ENCODE measurements at places on chromosomes 2 and 18.

DNA sequence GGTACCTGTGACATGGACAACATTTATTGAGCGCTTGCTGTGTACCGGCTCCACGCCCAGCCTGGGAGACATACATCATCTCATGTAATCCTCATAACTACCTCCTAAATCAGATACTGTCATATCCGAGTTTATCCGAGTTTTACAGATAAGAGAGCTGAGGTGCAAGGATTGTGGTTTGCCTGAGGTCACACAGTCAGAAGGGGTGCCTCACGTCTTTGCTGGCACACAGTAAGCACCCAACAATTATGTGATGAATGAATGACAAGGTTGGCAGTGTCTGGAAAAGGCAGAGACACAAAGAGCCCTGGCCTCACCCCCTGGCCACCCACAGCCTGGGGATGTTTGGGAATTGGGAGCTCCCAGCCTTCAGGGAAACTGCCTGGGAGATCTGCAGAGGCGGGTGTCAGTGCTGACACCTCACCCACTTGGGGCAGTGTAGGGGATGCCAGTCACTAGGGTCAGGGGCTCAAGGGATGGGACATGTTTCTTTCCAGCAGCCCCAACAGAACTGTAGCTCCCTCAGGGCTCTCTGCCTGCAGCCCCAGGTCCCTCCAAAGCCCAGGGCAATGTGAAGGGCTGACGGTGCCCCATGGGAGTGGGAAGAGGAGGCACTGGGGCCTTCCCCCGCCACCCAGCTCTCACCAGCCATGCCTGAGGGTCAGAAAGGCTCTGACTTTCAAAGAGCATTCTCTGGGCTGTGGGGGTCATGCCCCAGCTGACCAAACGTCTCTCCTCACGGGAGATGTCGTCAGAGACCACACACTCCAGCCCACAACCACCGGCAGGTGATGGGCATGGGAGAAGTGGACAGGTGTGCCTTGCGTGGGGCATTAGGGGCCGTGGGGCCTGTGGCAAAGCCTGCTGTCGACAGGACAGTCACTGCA lies 157.5 kb downstream of the ZFP36L2 start:
- DNase-seq, result no peak

GRCh38 chr2:224426656-224427055 lies 24.7 kb upstream of the FAM124B start:
- no peak for DNase-seq

GRCh38 chr2:166727095-166727494 lies 161.2 kb upstream of the XIRP2 start:
- no peak for DNase-seq

- DNase-seq, result no peak
Observed at GRCh38 chr2:145802133-145802532, 1282.2 kb upstream of the ZEB2 start.

DNA sequence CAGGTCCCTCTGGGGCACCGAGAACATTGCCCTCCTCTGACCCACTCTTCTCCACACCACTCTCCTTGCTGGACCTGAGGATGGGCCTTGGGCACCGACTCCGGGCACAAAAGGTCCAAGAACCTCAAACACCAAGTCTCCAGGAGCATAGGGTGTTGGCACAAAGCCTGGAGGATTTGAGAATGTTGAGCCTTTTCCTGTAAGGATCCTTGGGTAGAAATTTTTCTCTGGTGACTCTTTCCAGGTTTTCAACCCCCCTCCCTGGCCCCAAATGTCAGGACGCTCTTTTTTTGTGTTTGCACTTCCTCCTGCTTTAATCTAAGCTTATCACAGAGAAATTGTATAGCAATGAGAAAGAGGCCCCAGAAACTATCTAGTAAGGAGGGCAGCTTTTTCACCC lies 9.2 kb downstream of the SPR start:
- DNase-seq, result no peak

DNA sequence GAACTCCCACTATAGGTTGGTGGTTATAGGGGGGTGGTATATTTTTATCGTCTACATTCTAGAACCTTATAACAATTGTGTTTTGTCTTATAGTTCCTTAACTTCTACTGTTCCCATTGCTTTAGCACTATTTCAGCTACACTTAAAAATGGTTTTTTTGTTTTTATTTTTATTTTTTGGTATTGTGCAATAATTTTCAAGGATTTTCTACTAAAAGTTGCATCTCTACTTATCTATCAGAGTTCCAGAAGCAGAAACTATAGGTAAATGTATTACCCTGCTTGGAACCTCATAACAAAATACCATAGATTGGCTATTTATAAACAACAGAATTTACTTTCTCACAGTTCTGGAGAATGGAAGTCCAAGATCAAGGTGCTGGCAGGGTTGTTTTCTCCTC lies 981.6 kb upstream of the CNTNAP5 start:
- no peak for DNase-seq

DNA sequence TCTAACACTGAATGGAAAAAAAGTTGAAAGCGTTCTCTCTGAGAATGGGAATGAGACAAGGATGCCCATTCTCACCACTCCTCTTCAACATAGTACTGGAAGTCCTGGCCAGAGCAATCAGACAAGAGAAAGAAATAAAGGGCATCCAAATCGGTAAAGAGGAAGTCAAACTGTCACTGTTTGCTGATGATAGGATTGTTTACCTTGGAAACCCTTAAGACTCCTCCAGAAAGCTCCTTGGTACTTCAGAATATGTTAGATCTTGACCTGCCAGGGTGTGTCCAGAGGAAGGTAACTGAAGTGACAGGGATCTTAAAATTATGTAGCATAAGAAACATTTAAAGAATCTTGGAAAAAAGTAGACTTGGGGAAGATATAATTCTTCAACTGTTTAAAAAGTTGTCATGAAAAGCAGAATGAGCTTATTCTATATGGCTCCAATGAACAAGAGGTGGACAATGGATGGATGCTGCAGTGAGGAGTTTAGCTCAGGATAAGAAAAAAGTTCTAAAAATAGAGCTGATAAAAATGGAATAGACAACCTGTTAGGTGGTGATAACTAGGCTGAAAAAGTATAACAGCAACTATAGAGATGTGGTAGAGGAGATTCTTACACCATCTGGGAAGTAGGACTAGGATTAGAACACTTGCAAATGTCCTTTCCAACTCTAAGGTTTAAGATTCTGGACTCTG lies 16.8 kb upstream of the SULT1C4 start:
- no peak for DNase-seq

GRCh38 chr2:217897816-217898806 lies 104.7 kb downstream of the TNS1 start:
- no peak for DNase-seq

DNA sequence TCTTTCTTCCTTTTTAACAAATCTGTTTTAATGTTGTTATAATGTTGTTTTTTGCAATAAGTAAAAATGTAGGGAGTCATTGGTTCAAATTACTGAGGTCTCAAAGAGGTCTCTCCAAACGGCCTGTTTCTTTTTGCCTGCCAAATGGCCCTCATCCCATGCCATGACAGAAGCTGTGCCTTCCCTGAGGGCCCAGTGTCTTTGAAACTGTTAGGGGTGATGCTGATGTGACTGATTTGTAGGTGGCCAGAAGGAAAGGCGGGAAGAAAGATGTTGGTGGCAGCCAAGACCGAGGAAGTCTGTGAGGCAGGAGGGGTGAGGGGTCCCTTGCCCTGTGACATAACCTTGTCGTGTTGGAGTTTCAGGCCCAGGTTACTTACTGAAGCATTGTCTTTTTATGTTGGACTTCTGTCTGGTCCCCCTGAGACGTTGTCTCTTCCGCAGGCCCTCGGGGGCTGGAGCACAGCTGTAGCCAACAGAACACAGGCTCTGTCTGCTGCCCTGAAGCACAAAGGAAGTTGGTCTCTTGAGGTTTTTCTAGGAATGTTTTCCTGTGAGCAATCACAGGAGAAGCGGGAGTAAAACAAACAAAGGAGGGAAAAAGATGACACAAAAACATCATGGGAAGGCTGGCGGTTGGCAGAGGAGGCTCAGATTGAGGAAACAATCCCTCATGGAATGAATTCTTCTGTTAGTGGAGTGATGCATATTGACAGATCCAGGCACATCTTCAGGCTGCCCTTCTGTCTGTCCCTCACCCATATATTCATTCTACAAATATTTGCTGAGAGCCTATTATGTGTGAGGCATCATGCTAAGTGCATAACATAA lies 4.9 kb upstream of the ST3GAL5 start:
- no peak for DNase-seq

DNA sequence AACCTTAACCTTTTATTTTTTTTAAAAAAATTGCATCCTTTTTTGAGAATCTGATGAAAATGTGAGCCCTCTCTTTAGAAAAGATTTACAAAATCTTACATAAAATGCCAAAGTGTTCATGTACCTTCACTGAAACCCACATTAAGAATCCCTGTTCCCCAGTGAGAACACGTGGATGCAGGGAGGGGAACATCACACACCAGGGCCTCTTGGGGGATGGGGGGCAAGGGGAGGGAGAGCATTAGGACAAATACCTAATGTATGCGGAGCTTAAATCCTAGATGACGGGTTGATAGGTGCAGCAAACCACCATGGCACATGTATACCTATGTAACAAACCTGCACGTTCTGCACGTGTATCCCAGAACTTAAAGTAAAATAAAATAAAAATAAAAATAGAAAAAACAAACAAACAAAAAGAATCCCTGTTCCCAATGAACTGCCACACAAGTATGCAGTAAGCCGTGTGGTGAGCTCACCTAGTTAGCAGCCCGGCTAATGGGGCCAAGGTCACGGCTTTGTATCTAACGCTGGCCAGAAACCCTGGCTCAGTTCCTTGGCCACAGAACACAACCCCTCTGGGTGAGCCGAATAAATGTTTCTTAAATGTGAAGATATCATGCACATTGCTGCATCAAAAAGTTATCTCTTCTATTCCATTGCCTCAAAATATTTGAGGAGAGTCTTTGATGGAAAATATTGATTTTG lies 41.4 kb downstream of the CHST9 start:
- DNase-seq, result no peak

- no peak for DNase-seq
Observed at GRCh38 chr2:95043300-95044093, 18.0 kb downstream of the MAL start.

DNA sequence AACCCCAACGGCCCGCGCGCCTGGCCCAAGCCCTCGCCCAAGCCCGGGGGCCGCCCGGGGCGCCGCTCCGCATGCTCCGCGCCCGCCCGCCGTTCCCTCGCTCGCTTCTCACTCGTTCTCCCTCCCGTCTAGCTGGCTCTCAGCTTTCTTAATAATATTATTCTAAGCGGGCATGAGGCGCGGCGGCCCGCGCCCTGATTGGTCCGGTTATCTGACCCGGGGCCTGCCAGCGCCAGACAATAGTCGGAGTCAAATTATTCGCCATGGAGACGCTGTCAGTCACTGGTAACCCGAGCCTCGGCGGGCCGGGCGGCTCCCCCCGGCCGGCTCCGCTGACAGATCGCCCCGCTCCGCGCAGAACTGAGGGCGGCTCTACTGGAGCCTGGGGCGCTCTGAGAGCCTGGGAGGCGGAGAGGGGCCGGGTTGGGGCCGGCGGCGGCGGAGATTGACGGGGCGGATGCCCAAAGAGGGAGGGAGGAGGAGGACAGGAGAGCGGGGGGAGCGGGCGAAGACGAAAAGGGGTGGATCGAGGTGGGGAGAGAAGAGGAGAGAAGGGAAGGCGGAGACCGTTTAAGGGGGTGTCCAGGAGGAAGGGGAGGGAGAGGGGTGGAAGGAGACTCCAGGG lies at the start of gene SIX2:
Gene SIX2 (minus strand): TSS at position 150 of the 625 bp plus-strand sequence. CDS start 342 bp downstream, outside the sequence.
- no peak for DNase-seq

DNA sequence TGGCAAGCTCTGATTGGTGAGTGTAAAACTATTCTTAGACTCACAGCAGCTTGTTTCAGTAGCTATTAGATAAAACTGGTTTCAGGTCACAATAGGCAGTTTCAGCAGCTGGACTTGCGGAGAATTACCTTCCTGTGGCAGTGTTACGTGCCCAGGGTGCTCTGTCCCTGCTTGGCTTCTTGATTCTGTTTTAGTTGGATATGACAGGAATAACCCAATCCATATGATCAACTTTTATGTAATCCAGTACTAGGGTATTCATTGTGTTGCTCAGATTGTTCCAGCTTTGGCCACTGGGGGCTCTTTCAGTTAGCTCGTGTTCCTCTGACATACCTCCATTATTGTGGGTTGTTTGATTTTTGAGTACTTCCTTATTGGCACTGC lies 43.1 kb downstream of the INPP4A start:
- no peak for DNase-seq

DNA sequence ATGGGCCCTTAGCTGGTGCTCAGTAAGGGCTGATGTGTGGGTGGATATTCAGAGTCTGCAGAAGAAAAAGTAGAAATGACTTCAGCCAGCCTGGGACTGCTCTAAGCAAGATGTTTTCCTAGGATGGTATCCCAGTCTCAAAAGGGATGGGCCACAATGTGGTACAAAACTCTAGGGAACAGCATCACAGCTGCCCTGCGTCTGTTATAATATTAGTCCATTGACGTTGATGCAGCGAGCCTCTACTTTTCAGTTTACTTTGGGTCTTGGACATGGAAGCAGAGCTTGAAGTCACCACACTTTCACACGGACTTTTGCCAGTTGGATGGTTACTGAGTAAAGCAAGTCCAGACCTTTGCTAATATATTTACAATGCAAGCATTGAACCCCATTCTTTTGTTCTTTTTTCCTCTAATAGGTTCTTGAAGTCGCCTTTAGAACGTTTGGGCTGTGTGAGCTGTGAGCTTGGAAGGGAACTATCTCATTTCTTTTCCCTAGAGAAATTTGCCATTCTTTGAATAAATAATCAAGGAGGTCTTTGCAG lies 105.7 kb downstream of the RDH14 start:
- no peak for DNase-seq

DNA sequence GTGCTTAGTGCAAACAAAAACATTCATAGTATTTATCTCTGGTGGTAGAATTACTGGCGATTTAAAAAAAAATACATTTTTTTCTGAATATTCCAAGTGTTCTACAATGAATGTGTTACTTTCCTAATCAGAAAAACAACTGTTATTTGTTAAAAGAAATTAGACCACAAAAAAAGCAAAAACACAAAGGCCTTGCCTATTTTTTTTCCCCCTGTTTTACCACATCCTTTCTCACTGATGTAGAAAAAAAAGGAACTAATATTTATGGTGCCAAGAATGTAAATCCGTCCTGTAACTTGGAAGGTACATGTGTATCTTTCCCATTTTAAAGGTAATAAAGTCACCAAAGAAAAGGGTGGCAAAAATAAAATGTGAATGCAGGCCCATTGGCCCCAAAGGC lies 28.4 kb upstream of the MGAT4A start:
- no peak for DNase-seq

GRCh38 chr2:30705056-30705455 lies 102.2 kb downstream of the CAPN13 start:
- DNase-seq, result no peak

- DNase-seq, result no peak
Observed at GRCh38 chr2:218317303-218317630, 25.0 kb upstream of the TMBIM1 start.

DNA sequence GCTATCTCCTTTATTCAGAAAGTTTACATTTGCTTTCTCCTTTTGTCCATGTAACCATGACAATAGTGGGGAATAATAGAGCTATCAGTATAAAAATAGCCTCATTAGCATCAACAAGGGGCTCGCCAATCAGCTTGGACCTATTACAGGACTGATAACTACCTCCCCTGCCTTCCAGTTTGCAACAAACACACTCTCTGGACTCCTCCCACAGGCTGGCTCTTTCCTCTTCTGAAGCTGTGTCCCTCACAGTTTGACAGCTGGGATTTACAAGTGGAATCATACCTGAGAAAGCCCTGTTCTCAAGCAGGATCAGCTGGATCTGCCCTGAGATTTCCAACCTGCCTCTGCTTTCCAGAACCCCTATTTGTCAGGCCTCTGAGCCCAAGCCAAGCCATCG lies 162.5 kb downstream of the GRB14 start:
- no peak for DNase-seq
